ENCODE measurements at places on chromosomes 7 and 10.

GRCh38 chr10:5556576-5556975, 31.8 kb downstream of the CALML3 start:
- no peak for DNase-seq

- no peak for DNase-seq
Observed at GRCh38 chr10:108633046-108633445, 1290.3 kb downstream of the XPNPEP1 start.

DNA sequence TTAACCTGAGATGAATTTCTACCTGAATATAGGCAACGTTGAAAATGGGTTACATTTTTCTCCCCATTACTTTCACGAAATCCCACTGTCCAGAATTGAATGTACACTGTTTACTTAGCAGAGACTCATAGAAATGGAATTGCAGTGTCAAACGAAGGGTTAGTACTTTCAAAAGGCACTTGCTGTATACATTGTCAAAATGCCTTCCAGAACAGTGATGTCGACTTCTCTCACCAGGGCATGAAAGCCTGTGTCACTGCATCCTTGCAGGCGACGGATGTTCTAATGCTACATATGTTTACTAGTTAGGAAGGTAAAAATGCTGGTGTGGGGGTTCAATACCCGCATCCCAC, 41.2 kb downstream of the TACC2 start:
- no peak for DNase-seq

- no peak for DNase-seq
Observed at GRCh38 chr7:54091322-54091721, 450.9 kb upstream of the VSTM2A start.

GRCh38 chr10:102208311-102209035, 17.6 kb upstream of the ELOVL3 start:
- DNase-seq, result no peak

DNA sequence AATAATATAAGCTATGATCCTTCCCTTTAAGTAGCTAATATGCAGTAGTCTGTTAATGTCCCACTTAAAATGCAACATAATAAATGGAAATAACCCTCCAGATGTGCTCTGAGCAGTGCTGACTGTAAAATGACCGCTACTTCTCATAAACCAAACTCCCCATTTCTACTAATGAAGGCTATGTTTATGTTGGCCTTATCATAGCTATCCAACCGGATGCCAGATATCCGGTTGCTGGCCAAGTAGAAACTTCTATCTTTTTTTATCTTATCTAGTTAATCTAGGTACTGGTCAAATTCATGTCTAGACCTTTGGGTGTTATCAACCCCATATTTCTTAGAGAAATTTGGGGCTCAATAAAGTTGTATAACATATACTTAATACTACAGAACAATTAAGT, 56.6 kb downstream of the CHRM2 start:
- no peak for DNase-seq

- no peak for DNase-seq
Observed at GRCh38 chr7:103981003-103981423, 8.4 kb downstream of the RELN start.

DNA sequence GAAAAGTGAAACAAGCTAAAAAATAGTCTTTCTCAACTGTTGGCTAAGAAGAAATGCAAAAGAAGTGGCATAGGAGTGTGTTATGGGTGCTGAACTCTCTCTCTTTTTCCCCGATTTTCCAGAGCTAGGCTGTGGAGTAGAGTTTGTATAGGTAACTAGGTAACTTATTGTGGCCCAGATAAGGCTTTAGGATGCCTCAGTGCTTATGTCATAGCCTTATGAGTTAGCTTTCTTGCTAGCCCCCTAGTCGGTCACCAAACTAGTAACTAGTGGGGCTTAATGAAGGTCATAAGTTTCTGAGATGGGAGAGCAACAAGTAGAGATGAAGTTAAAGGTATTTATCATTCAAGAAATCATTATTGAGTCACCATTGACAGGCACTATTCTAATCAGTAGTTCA, 32.4 kb downstream of the BPGM start:
- no peak for DNase-seq

- DNase-seq, result no peak
Observed at GRCh38 chr10:45154502-45154901, 153.8 kb downstream of the ZNF22 start.

- DNase-seq, result peak; percentile 20
Observed at GRCh38 chr7:51019191-51019844, 236.6 kb upstream of the GRB10 start.

GRCh38 chr7:24402655-24403054, 118.7 kb downstream of the NPY start:
- DNase-seq, result no peak

DNA sequence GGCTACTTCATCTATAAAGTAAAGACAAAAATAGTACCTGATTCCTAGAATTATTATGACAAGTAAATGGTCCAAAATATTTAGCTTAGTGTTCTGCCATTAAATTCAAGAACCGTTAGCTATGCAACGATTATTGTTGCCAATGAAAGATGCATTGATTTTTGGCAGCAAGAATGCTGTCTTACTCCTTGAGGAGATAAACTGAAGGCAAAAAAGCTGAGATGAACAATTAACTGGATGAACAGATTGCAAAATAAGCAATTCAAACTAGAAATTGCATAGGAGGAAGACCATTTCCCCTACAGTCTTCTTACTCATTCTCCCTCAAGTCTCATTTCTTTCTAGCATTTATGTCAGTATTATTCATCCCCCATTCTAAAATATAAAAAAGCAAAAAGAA, 484.5 kb downstream of the PLXDC2 start:
- DNase-seq, result no peak

DNA sequence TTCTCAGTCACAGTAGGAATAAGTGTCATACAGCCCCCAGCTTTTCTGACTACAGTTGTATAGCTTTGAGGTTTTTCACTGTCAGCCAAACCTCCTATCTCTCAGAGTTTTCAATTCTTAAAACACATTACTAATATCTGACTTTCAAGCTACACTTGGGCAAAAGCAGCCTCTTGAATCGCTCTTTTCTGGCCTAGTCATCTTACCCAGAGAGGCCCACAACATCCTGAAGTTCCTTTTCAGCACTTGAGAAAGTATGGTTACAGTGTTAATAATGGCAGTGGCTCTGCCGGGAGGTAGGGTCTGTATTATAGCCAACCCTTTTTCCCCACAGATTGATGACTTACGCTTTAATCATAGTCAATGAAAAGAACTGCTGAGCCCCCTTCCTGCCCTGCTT, 181.0 kb downstream of the LRRC4 start:
- DNase-seq, result no peak

DNA sequence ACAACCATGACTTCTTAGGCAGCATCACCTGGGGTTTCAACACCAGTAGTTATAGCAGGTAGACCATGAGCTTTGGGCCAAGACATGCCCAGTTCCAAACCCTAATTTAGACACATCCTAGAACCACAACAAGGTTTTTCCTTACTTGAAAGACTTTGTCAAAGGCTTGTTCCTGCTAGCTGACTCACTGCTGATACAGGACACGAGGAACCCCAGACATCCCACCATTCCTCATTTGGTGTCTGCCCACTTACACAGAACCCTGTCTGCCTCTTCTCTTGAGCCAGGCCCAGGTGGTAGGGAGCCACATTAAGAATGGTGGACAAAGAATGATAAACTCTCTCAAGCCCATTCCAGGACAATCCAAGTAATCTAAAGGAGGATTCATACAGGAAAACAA, 109.0 kb downstream of the CCDC71L start:
- no peak for DNase-seq

GRCh38 chr7:140242057-140243031, 65.6 kb upstream of the KDM7A start:
- no peak for DNase-seq

DNA sequence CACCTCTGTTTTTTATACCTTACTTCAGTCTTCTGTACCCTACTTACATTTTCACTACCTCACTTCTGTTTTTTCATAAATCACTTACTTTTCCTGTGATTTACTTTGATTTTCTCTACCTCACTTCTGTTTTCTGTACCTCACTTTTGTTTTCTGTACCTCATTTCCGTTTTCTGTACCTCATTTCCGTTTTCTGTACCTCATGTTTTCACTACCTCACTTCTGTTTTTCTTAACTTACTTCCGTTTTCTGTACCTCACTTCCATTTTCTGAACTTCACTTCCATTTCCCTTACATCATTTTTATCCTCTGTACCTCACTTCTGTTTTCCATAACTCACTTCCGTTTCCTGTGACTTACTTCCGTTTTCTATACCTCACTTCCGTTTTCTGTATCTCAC, 492.0 kb upstream of the AKR1E2 start:
- DNase-seq, result no peak

DNA sequence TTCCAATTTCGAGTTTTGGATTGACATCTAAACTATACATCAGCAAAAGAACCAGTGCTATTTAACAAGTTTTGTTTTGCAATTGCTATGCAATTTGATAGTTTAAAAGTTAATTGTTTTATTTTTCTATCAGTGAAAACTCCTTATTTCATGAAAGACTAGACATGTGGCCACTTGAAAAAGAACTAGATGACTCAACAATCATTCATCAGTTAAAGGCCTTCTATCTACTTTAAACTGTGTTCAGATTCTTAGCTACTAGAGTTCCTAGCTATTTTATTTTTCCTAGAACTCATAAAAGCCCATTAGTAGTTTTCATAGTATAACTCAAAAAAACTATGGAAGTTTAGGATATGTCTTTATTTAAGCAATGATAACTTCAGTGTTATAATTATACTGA, 104.6 kb upstream of the LSM8 start:
- DNase-seq, result no peak

DNA sequence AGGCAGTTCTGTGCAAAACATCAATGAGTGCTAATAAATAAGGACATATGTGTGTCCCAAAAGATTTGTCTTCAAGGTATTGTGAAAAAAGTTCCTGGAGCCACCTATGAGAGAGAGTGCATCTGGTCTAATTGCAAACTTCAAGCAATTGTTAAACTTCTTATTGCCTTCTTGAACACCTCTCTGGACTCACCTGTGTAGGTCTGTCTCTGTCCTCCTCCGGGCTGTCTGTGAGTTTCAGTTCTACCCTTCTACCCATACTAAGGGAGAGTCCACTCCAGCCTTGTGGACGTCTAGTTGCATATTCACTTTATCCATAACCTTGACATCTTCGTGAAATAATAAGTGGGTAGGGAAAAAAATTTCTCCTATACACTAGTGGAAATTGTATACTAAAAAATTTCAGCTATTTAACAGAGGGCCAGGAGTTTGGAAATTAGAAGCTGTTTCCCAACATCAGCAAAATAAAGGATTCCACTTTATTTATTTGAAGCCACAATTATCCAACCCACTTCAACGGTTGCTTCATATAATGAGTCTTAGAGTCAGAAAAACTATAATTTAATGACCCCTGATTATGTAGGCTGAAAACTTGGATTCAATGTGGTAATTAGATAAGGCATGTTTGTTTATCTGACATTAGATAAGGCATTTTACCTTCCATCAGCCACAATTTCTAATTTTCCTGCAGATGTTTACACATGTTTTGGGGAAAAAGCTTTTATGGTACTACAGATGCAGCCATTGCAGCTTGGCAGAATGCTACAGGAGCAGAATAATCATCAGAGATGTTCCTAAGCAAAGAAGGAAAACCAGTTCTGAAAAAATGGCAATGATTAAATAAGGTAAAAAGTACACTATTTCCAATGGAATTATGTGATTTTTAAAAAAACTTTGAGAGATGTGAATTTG, 150.8 kb upstream of the FAM3C start:
- no peak for DNase-seq

DNA sequence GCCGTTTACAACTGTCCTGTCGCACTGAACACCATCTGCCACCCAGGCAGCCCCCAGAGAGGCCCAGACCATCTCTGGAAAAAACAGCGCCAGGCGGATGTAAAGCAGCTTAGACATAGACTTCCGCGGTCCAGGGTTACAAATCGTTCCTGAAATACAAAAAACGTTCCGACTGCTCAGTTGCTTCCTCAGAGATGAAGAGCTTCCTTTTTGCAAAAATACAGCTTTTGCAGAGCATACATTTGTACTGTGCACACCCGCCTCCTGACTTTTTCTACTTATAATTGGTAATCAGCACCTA, 11.4 kb downstream of the DAGLB start:
- DNase-seq, result no peak

GRCh38 chr7:21624320-21624719, 81.5 kb downstream of the DNAH11 start:
- no peak for DNase-seq

DNA sequence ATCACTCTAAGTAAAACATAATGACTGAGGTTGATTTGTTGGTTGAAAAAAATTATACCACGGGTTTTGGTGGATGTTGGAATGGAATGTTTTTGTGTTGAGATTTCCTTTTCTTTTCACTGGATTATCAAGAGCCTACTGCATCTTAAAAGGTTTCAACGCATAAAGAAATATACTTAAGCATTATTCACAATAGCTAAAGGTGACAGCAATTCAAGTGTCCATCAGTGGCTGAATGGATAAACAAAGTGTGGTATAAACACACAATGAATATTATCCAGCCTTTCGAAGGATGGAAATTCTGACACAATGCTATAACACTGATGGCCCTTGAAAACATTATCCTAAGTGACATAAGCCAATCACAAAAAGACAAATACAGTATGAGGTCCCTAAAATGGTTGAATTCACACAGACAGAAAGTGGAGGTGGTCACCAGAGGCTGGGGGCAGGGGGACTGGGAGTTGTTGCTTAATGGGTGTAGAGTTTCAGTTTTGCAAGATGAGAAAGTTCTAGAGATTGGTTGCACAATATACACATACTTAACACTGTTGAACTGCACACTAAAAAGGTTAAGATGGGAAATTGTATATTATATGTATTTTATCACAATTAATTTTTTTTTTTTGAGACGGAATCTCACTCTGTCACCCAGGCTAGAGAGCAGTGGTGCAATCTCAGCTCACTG, 122.3 kb downstream of the NRP1 start:
- no peak for DNase-seq

- no peak for DNase-seq
Observed at GRCh38 chr7:120677535-120677934, 180.4 kb downstream of the TSPAN12 start.

DNA sequence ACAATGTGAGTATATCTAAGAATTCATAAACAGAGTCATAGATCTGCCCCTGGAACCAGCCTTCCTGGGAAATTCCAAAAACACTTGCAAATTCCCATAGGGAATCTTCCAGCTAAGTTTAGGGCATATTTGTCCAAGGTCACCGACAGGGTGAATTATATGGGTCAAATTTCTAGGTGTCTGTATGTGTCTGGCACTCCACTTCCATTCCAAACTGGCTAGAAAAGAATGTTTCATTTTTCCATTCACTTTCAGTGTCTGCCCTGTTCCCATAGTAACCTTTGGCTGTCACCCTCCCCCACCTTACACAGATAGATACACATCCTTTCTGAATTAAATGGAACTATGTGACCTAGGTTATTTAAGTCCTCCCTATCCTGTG, 230.9 kb downstream of the CREB5 start:
- no peak for DNase-seq

- DNase-seq, result no peak
Observed at GRCh38 chr10:78744491-78745090, 324.2 kb upstream of the ZMIZ1 start.

- no peak for DNase-seq
Observed at GRCh38 chr7:71372991-71373390, 241.0 kb downstream of the GALNT17 start.

DNA sequence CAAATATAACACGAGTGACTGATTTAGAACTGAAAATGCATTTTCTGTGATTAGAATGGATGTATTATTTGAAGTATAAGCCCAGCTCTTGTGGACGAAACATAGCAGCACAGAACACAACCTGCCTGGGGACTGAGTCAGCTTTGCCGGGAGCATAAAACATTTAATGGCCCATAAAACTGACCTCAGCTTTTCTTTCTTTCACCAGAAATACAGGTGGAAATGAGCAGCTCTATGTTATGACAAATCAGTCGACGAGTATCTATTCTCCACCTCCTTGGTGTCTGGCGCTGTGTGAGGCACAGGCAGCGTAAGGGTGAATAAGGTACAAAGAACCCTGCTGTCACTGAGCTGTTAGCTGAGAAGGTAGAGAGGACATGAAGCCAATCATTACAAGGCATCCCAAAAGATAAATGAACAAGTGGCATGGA, 471.6 kb upstream of the AKR1E2 start:
- no peak for DNase-seq

Data from H7 (cell line).